ENCODE measurements at places on chromosomes 5 and 9.

DNA sequence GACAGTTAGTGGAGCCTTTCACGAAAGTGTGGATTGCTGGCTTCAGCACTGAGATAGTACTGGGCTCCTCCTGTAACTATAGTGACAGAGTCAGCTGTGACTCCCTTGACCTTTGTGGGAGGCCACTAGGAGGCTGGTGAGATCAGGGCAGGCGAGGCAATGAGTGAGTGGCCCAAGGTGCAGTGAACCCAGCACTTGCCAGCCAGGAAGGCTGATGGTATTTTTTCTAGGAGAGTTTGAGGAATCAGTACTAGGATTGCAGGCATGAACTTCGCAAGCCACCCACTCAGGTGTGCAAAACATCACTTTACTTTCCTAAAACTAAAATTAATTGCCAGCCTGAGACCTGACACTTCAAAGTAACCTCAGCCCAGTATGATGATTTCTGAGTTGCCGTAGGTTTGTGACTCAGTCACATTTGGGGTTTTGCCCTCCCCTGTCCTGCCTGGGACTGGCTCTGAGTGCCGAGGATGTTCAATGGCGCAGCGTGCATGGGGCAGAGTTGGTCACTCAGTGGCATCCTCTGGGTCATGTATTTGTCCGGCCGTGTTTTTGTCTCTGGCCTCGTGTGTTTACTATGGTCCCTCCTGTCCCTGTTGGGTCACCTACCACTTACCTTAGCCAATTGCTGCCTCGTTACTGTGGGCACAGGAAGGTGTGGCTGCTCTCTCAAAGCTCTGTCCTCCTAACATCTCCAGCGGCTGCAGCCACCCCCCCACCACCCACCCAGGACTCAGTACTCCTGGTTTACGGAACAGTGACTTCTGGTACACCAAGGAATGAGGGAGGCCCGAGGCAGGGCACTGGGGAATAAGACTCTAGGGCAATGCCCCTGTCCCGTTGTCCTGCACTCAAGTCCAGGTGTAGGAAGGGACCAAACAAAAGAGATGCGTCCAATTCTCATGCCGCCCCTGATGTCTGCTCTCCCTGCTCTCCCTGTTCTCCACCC is 67.2 kb downstream of the IL31RA start:
- DNase-seq: no peak

- DNase-seq: no peak
Measured at GRCh38 chr9:135647884-135648283, 8.5 kb upstream of the GLT6D1 start.

DNA sequence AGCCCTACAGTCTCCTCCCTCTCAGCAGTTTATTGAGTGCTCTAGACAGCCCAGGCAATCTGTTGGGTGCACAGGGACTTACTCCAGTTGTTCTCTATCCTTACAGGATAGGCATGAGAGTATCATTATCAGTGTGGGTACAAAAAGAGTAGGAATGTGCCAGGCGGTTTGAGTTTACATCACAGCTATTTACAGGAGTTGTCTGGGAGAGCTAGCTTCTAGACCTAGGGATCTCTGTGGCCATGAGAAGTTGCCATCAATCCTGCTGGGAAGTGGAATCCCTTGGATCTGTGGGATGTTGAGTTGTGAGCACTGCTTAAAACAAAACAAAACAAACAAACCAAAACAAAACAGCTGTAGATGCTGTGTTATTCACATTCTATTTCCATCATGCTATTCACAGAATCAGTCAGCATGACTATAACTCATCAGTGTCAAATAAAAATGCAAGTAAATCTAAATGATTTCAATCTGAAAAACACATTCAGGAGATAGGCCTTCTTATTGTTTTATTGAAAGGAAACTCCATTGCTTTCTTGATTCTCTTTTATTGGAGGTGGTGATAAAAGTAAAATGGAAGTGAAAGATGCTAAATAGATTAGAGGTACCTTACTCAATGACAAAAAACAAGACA is 552.4 kb upstream of the ZNF608 start:
- no peak for DNase-seq

- DNase-seq: no peak
Measured at GRCh38 chr9:70229579-70229978, 29.2 kb upstream of the SMC5 start.

DNA sequence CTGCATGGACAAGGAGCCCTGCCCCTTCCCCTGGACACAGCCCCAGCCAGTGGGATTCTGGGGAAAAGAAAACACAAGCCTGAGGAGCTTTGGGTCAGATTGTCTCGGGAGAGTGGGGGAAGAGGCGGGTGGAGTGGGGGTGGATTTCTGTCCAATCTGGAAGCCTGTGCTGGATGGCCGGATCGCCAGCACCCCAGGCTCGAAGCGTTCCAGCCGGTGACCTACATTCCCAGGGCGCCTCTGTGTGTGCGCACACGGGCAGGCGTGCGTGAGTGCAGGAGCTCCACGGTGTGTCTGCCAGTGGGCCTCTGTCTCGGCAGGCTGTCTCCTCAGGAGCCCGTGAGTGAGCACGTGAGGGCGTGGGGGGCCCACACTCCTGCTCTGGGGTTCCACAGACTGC is 74.3 kb upstream of the DAB2IP start:
- DNase-seq: no peak

DNA sequence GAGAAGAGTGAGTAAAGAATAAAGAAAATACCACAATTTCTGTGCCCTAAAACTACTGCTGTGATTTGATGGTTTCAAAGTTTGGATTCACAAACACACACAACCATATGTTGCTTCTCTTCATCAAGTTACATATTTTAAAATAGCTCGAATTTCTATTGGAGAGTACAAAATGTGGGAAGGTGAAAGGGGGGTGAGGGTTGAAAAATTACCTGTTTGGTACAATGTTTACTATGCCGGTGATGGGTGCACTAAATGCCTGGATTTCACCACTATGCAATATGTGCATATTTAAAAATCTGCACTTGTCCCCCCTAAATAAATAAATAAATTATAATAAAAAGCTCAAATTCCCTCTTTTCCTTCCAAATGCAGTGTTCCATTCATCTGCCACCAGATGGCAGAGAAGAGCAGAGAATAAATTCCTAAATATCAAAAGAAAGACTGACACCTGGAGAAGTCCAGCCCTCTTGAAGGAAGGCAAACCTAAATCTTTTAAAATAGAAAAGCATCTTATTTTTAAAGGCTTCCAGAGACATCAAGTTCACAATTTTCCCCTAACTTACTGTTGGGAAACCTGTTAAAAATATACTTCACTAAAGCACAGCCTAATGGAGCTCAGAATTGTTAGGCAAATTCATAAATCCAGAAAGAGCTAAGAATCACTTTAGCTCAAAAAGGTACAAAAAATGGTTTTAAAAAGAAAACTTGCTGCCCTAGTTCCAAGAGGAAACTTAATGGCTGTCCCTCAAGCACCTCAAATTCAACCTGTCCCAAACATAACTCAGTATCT is 24.8 kb upstream of the HNRNPA0 start:
- no peak for DNase-seq

DNA sequence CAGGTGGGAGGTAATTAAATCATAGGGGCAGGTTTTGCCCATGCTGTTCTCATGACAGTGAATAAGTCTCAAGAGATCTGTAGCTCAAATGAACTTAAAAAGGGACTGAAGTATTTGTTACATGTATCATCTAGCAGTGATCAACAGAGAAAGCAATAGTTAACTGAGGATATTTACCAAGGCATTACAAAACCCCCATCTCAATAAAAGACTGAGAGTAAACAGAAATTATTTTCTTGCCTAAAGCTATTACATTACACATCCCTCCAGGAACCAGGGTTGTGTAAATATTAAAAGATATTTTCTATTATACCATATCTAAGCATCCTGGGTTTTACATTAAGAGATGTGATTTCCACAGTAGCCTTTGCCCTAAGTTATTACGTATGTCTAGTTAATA is 169.9 kb downstream of the CTNND2 start:
- DNase-seq: no peak

- no peak for DNase-seq
Measured at GRCh38 chr9:124133727-124134126, 122.2 kb downstream of the LHX2 start.

DNA sequence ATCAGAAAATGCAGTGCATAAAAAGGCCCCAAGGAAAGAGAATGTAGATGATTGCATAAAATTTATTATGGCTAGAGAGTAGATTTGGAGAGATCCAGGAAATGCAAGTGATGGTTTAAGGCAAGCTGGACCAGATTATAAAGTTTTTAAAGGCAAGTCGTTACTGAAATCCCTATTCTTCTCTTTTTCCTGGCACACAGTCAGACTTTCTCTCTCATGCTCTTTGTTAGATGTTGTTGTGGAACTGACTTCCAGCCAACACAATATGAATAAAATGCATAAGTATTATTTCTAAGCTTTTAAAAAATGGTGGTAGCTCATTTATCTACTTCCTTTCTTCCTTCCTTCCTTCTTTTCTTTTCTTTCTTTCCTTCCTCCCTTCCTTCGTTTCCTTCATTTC is 1085.4 kb upstream of the CDH6 start:
- no peak for DNase-seq

DNA sequence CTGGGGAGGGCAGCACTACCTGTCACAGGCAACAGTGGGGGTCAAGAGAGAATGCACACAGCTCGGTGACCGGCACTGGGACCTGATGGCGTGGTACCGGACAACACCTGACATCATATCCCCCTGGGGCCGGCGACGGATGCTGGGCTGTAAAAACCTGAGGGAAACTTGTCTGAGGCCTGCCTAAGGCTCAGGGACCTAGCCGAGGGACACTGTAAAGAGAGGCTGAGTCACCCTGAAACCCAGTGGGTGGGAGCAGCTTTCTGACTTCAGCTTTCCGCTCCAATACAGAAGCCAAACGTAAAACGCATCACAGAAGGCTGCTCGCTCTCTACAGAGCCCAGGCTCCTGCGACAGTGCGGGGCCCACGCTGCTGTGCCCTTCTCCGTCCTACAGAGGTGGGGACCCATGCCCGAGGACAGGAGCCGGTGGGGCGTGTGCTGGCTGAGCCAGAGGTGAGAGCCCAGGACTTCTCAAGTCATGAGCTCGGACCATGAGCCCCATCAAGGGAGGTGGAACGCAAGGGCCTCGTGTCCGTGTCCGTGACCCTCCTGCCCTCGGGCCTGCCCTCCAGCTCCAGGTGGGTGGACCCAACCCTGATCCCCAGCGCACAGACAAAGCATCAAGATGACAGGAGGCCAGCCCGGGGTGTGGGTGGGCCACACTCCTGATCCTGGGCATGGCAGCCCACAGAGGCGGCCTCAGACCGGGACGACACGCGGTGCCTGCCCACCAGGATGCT is 5.3 kb downstream of the RALGDS start:
- no peak for DNase-seq

DNA sequence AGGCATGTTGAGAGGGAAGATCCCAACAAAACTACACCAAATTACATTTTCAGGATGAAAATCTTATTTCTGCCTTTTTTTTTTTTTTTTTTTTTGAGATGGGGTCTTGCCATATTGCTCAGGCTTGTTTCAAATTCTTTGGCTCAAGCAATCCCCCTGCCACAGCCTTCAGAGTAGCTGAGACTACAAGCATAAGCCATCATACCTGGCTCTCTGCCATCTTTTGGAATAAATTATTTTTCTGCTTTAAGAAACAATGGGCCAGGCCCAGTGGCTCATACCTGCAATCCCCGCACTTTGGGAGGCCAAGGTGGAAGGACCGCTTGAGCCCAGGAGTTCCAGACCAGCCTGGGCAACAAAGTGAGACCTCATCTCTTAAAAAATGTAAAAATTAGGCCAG is 14.3 kb downstream of the AFF4 start:
- DNase-seq: no peak

- no peak for DNase-seq
Measured at GRCh38 chr5:20231040-20231439, 243.0 kb upstream of the CDH18 start.

DNA sequence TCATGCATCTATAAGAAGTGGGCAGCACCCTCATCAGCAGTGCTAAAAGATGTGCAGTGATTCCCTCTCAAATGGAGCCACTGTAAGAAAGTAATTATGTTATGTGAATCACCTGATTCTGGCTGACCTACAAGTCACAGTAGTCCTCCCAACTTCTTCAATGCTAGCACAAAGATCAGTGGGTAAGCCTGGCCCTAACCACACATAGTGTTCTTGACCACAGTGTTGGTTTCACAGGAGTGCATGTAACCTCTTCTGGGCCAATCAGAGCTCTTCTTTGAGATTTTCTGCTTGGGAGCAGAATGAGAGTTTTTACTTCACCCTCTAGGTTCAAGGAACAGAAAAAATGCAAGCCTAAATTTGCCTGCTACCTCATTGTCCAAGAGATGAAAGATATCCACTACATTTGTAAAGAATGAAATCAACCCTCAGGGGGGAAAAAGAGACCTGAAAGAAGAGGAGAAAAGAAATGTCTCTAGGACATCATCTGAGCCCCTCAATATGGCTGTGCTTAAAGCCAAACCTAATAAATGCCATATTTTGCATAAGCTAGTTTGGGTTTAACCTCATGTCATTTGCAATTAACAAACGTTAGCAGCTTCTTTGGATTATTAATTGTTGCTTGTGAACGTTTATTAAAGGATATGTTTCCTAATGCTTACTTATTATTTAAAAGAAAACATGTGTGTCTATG is 65.3 kb upstream of the ADRB2 start:
- no peak for DNase-seq

- DNase-seq: no peak
Measured at GRCh38 chr5:78008356-78008967, 232.3 kb upstream of the TBCA start.

DNA sequence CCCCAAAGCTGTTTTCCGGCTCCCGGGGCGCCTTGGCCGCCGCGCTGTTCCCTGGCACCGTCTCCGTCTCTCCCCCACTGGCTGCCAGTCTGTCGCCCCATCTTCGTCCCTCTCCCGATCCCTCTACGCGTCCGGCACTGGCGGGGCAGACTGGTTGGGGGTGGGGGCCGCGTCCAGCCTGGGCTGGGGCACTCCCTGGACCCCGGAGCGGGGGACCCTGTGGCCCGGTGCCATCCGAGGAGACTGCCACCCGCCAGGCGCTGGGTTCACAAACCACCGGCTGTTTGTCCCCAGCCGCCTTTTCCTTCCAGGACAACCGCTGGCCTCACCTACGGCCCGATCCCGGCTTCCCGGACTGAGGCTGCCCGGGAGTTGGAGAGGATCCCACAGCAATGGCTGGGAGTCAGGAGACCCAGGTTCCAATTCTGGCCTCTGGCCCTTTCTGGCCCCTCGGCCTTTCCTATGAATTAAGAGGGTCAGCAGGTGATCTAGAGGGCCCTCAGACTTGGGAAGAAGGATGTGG is 1.0 kb upstream of the FIBCD1 start:
- DNase-seq: no peak

DNA sequence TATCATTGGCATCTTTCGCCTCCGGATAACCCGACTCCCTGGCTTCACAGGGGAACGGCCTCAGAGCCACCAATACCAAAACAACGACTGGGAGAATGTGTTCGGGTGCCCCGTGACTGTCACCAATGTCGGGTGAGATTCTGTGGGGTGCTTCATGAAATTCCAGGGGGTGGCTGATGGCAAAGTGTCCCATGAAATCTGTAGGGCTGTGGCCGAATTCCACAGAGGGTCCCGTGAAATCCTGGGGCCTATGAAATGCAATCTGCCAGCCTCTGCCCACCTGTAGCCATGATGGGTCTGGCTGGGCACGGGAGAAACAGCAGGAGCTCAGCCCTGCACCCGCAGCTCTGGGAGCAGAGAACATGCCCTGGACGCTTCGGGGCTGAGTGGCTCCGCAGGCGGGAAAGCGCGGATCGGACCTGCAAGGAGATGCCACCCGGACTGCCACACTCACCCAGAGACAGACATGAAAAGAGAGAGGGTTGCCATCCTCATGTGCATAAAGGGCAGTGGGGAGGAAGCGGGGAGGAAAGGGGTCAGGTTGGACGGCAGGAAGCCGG is 192.4 kb downstream of the OLFM1 start:
- DNase-seq: no peak

GRCh38 chr5:41842777-41843176 is 27.4 kb downstream of the OXCT1 start:
- DNase-seq: no peak

All from activated naive CD4-positive, alpha-beta T cell (primary cell).